ENCODE measurements at places on chromosomes 5 and 9.
A peak's percentile ranks its signal among the peaks of the same experiment; 100 is the strongest.

DNA sequence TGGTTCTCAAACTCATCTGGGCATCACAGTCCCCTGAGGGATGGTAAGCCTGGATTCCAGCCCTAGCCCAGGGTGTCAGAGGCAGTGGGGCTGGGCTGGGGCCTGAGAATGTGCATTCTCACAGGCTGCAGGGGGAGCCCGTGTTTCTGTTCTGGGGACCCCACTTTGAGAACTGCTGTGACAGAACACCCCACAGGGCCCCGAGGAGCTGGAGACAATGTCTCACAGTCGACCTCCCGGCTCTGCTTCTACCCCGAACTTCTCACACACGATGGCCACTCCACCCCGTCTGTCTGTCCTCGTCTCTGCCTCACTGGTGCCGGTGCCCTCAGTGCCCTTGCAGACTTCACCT is 130.0 kb downstream of the CACNA1B start:
- no peak for DNase-seq

DNA sequence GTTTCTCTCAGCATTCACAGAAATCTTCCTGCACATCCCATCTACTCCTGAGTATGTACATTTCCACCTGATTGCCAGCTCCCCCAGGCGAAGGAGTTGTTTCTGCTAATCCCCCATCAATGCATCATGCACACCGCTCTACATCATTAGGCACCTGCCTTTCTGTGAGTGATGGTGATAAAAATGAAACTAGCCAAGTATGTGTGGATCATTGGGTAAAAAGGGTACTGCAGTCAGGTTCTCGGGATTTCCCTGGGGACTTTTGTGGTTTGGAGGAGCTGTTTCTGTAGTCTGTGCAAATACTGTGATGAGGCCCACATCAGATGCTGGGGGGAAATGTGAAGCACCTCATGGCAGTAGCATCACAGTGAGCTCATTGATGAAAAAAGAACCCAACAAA is 30.4 kb downstream of the CAMK4 start:
- peak; percentile 12 for DNase-seq

GRCh38 chr9:124456341-124457078 is 6.3 kb downstream of the ADGRD2 start:
- no peak for DNase-seq

GRCh38 chr5:164206196-164206595 is 700.8 kb downstream of the MAT2B start:
- no peak for DNase-seq

- DNase-seq = no peak
These were observed 37.6 kb downstream of the HRH2 start for GRCh38 chr5:175695161-175696126.

DNA sequence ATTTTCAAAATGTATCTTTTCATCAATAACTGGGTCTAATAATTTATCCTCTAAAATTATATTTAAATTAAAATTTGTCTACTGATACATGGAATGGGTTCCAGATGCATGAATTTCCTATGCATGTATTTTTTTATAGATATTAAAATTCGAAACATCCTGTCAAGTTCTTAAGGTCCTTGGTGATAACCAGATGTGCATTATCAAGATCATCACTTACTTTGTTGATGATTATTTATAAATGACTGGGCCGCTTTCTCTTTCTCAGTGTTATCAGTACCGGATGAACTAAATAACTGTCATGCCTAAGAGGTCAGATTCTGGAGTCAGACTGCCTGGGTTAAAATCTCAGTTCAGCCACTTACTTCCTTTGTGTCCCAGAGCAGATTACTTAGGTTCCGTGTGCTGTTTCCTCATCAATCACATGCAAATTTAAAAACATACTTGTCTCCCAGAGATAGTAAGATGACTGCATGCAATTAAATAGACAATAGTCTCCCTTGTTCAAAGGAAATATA is 124.3 kb downstream of the TEX10 start:
- DNase-seq = no peak

- DNase-seq = no peak
These were observed 383.1 kb upstream of the KLF4 start for GRCh38 chr9:107872457-107873192.

GRCh38 chr5:83956386-83956785 is 235.7 kb upstream of the HAPLN1 start:
- DNase-seq = peak; percentile 17

DNA sequence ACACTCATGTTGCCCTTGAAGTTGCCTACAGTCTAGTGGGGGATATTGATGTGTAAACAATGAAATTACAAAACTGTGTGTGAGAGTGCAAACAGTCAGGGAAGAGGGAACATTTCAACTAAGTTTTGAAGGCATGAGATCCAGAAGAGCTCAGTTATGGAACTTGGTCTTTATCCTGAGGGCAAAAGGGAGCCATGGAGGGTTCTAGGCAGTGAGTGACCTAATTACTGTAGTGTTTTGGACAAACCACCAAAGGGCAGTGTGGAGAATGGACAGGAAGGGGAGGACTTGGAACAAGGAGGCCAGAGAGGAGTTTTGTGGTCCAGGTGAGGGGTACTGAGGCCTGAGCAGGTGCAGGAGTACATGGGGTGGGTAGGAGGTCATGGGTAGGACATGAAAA is 143.7 kb upstream of the SMIM23 start:
- no peak for DNase-seq

- no peak for DNase-seq
These were observed 50.7 kb downstream of the KCNV2 start for GRCh38 chr9:2767800-2768677.

DNA sequence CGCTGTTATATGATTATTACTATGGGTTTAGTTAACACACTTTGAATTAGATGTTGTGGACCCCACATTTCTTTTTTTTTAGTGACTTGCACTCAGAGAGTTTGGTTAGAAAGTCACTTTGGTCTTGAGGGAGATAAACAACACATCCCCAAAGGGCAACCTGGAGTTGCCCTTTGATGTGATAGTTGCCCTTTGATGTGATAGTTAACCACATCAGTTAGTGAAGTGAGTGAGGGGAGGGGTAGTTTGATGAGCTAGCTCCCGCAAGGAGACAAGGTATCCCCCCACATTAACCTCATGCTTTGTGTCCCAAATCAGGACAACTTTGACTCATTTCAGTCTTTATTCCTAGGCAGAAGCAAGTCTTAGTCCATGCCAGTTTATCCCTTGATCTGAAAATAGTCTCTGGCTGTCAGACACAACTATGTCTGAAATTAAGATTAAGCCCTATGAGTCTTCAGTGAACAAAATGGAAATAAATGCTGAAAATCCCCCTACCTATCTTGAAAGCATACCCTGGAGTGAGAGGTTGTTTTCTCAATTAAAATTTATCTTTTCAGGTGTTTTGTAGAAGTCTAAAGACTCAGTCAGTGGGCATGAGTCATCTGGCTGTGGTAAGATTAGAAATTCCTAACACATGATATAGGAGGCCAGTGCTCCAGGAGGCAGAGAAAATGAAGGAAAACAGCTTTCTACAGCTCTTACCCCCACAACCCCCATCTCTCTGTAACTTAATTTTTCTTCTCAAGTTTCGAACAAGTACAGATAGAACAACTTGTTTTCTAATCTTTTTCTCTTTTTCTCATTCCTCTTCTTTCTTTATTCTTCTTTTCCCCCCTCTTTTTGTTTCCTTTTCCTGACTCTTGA is 208.9 kb upstream of the DMRTA1 start:
- DNase-seq = peak; percentile 27

GRCh38 chr5:14458414-14458813 is 123.2 kb upstream of the OTULINL start:
- no peak for DNase-seq

DNA sequence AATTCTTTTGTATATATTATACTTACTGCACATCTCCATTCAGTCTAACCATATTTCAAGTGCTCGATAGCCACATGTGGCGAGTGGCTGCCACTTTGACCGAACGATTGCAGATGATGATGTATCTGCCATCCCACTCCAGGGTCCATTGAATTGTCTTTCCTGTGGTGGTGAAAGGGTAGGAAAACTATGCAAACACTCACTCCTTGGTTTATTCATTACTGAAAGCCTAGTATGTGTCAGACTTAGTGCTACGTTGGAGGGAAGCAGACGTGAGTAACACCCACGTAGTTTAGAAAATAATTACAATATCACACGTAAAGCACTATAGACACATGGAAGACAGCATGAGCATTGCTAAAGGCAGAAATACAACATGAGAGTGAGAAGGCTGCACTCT is 353.7 kb downstream of the CSNK1G3 start:
- no peak for DNase-seq

DNA sequence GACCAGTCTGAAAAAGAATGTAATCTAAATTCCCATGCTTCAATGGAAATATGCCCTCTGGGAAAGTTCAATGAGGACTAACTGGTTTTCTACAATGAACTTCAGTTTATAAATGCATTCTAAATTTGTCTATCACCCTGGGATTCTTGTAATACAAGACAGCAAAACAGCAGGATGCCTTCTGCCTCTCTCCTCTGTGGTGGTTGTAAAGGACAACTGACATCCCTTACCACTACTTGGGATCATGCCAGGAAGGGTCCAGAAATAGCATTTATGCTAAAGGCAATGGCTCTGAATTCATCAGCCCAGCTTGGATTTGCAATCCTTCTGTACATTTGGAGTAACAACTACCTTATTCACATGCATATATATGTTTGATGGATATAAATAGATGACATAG is 97.3 kb upstream of the ADAMTS16 start:
- DNase-seq = no peak

- no peak for DNase-seq
These were observed 8.1 kb downstream of the ZNF366 start for GRCh38 chr5:72499090-72499489.

DNA sequence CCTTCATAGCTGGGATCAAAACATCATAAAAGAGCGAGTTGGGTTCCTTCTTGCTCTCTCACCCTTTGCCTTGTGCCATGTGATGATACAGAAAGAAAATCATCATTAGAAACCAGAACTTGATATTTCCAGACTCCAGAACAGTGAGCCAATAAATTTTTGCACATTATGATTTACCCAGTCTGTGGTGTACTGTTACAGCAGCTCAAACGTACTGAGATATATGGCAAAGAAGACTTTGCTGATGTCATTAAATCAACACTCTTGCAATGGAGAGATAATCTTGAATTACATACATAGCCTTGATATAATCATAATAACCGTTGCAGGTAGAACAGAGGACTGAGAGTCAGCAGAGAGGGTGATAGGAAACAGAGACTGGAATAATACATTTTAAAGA is 1271.6 kb downstream of the CDH12 start:
- DNase-seq = peak; percentile 66

DNA sequence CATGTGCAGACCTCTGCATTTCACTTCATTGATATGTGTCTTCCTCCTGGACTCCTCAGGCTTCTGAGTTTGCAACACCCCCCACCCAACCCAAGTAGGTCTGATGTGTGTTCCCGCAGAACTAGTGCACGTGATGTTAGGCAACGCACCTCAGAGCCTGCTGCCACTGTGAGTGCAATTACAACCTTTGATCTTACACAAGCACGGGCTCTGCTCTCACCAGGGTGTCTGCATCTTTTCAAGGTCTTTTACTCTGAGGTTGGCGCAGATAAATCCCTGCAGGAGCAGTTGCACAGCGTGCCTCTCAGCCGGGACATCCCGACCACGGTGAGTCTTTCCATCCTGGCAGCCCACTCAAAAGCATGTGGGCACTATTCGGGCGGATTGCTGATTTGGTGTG is 80.1 kb downstream of the EGFLAM start:
- no peak for DNase-seq

DNA sequence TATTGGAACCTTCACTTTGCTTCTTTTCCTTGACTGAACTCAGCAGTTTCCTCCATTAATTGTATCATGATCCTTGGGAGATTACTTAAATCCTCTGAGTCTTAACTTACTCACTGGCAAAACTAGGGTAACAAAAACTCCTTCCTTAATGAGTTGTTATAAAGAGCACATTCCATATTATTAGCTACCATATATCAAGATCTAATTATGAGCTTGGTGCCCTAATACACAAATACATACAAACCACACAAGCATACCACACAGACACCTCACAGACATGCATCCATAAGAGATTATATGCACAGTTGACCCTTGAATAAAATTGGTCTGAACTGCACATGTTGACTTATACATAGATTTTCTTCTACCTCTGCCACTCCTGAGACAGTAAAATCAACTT is 2.5 kb upstream of the SPINK7 start:
- no peak for DNase-seq

DNA sequence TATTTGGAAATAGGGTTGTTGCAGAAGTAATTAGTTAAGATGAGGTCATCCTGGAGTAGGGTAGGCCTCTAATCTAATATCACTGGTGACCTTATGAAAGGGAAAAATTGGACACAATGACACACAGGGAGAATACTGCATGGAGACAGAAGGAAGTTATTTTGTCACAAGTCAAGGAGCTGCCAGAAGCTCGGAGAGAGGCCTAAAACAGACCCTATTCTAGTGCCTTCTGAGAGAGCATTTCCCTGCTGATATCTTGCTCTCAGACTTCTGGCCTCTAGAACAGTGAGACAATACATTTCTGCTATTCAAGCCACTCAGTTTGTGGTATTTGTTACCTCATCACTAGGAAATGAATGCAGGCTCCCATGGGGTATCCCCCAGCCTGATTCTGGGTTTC is 332.9 kb downstream of the CSNK1G3 start:
- peak; percentile 14 for DNase-seq

Measured in DMS53 (cell line).